Neural crest cell (in vitro differentiated cells): ENCODE measurements at places on chromosomes 1 and 21. TPM values are rescaled to one million over a fixed set of nuclear protein-coding genes. Genes with fewer than 3 reads are reported as not detected.

- H3K27me3 ChIP-seq, result no peaks in the 10 kb centered on the region
- no peak overlapping the region for H3K27ac ChIP-seq
- H3K4me1 ChIP-seq, result peaks cover 5% of the 10 kb centered on the region
- H3K4me3 ChIP-seq, result no peak overlapping the region
Measured at GRCh38 chr1:198373376-198373775, 167.1 kb downstream of the ATP6V1G3 start.

The OR14K1 gene
- not detected in 2 replicates for total RNA-seq

The CYP4B1 gene
- total RNA-seq, result not detected in 2 replicates

- H3K4me1 ChIP-seq, result peaks cover 13% of the 10 kb centered on the region
- H3K4me3 ChIP-seq, result no peak overlapping the region
- no peak for DNase-seq
- no peak overlapping the region for H3K27ac ChIP-seq
- H3K27me3 ChIP-seq, result no peaks in the 10 kb centered on the region
- peaks cover 11% of the 10 kb centered on the region for H3K36me3 ChIP-seq
Measured at GRCh38 chr1:203742436-203742835, 22.5 kb upstream of the LAX1 start.

DNA sequence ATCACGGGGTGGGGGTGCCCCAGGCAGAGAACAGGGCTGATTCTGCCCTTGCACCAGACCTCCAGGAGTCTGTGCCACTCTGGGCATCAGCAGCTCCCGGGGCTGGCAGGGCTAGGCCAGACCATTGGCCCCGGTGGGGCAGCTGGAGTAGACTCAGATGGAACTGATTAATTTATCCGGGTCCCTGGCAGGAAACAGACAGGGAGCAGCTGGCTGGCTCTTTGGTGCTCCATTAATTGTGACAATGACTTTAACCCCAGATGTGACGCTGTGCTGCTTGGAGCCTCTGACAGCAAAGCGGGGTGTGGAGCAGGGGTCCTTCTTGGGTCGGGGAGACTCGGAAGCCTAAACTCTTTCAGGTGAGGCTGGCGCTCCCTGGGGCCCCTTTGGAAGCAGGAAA is 9.5 kb downstream of the EPHA8 start:
- no peak for DNase-seq
- H3K4me3 ChIP-seq, result no peak overlapping the region
- no peaks in the 10 kb centered on the region for H3K36me3 ChIP-seq
- no peaks in the 10 kb centered on the region for H3K4me1 ChIP-seq
- H3K27me3 ChIP-seq, result peaks cover 32% of the 10 kb centered on the region

DNA sequence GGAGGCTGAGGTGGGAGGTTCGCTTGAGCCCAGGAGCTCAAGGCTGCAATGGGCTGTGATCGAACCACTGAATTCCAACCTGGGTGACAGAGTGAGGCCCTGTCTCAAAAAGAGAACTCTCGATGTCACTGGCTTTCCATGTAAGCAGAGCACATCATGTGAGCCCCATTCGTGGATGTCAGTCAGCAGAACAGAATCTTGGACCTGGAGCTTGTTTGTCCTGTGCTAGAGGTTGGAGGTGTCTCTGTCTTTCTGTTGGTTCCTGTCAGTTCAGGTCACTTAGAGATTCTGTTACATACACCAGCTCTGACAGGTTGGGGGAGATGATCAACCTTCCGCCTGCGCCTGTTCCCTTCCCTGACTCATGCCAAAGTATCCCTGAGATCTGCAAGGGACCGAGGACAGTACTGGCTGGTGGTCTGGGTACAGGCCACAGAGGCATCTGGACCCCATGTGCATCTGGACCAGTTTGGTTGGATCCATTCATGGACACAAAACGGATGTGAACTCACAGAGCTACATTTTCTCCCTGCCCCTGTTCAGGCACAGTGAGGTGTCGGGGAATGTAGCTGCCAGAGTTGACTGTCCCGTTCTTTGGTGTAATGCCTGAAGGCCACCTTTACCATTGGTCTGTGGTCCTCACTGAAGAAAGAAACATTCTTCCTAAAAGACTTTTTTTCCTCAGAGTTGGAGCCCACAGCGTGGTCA is 10.0 kb downstream of the ARF1 start:
- H3K4me3 ChIP-seq, result no peak overlapping the region
- peaks cover 38% of the 10 kb centered on the region for H3K36me3 ChIP-seq
- no peak overlapping the region for H3K27ac ChIP-seq
- peaks cover 36% of the 10 kb centered on the region for H3K4me1 ChIP-seq
- H3K27me3 ChIP-seq, result no peaks in the 10 kb centered on the region
- DNase-seq, result no peak

The SPRR2F gene
- total RNA-seq, result not detected in 2 replicates

The TRIM67 gene
- total RNA-seq, result 1.6 and 1.9 TPM in 2 replicates

GRCh38 chr1:44747878-44748277 is 8.2 kb downstream of the KIF2C start:
- peaks cover 17% of the 10 kb centered on the region for H3K36me3 ChIP-seq
- H3K4me3 ChIP-seq, result peak overlapping the region; percentile 31
- H3K27me3 ChIP-seq, result no peaks in the 10 kb centered on the region
- no peak overlapping the region for H3K27ac ChIP-seq
- H3K4me1 ChIP-seq, result peaks cover 9% of the 10 kb centered on the region

The AGL gene
- 13.4 and 13.8 TPM in 2 replicates for total RNA-seq

DNA sequence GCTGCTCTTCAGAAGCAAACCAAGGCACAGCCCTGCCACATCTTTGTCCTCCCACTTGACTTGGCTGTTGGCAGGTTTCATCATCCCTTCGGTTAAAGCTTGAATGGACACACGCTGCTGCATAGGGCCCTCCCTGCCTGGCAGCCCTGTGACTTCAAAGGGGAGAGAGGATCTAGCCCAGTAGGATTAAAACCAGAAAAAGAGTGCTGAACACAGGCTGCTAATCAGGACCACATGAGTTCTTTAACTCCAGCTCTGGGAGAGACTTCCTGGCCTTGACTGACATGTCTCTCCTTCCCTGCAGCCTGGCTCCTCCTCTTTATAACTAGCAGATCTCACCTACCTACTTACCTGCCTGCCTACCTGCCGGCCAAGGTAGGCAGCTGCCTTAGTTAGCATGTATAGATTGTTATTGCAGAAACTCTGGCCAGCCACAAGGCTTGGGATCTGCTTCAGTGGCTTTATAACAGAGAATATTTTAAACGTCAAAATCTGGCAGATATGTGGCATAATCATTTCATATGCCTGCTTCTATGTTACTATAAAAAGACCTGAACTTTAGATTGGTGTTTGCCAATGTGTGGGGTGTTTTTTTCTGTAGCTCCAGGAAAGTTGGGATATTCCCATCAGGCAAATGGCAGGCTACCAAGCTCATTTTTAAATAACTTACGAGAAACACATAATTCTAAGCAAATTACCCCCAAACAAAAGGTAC is 49.4 kb downstream of the ERG start:
- no peak overlapping the region for H3K27ac ChIP-seq
- H3K36me3 ChIP-seq, result no peaks in the 10 kb centered on the region
- no peak overlapping the region for H3K4me3 ChIP-seq
- H3K4me1 ChIP-seq, result peaks cover 18% of the 10 kb centered on the region
- DNase-seq, result no peak

GRCh38 chr1:105830571-105831146 is 1225.8 kb upstream of the PRMT6 start:
- H3K27ac ChIP-seq, result no peak overlapping the region
- no peak overlapping the region for H3K4me3 ChIP-seq
- H3K4me1 ChIP-seq, result no peaks in the 10 kb centered on the region
- no peaks in the 10 kb centered on the region for H3K36me3 ChIP-seq

GRCh38 chr21:31141389-31142000 is 103.2 kb upstream of the KRTAP19-8 start:
- H3K27me3 ChIP-seq, result no peaks in the 10 kb centered on the region
- peak overlapping the region; percentile 50 for H3K27ac ChIP-seq
- H3K4me1 ChIP-seq, result no peaks in the 10 kb centered on the region
- H3K36me3 ChIP-seq, result peaks cover 7% of the 10 kb centered on the region
- no peak for DNase-seq
- H3K4me3 ChIP-seq, result no peak overlapping the region

DNA sequence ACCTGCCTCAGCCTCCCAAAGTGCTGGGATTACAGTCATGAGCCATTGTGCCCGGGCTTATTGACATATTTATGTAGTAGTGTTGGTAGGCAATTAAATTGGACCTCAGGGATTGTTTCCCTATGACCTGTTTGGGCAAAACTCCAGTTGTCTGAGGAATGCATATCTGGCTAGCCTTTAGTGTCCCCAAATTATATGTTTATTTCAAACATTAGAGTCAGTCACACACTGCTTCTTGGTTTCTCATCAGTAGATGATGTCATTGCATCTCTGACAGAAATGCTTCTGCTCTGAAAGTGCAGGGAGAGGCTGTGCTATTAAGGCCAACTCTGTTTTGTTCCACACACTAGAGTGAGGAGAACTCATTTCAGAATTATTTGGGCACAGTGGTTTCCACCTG is 12.5 kb downstream of the PIP5K1A start:
- no peak for DNase-seq
- H3K4me3 ChIP-seq, result no peak overlapping the region
- peaks cover 4% of the 10 kb centered on the region for H3K36me3 ChIP-seq
- no peaks in the 10 kb centered on the region for H3K27me3 ChIP-seq
- H3K27ac ChIP-seq, result no peak overlapping the region

DNA sequence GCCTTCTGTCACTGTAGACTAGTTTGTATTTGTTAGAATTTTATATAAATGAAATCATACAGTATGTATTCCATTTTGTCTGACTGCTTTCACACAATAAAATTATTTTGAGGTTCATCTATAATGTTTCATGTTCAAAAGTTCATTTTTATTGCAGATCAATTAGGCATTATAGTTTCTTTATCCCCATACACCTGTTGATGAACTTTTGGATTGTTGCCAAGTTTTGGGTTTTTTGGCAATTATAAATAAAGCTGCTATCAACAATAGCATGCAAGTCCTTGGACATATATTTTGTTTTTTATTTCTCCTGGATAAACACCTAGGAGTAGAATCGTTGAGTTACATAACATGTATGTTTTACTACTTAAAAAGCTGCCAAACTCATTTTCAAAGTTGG is 47.1 kb upstream of the FAM3B start:
- no peak overlapping the region for H3K27ac ChIP-seq
- no peak for DNase-seq
- H3K36me3 ChIP-seq, result peaks cover 19% of the 10 kb centered on the region
- H3K27me3 ChIP-seq, result no peaks in the 10 kb centered on the region

The SPRR5 gene
- total RNA-seq, result not detected in 2 replicates
